Transverse colon (tissue), 4 donors: ENCODE measurements at places on chromosomes 6 and 20. TPM values are rescaled to one million over a fixed set of nuclear protein-coding genes. Genes with fewer than 3 reads are reported as not detected.
A peak's percentile ranks its signal among the peaks of the same experiment; 100 is the strongest.

Gene OR2B6
- not detected for total RNA-seq

Gene PLCG1
- total RNA-seq: 82.7 TPM

DNA sequence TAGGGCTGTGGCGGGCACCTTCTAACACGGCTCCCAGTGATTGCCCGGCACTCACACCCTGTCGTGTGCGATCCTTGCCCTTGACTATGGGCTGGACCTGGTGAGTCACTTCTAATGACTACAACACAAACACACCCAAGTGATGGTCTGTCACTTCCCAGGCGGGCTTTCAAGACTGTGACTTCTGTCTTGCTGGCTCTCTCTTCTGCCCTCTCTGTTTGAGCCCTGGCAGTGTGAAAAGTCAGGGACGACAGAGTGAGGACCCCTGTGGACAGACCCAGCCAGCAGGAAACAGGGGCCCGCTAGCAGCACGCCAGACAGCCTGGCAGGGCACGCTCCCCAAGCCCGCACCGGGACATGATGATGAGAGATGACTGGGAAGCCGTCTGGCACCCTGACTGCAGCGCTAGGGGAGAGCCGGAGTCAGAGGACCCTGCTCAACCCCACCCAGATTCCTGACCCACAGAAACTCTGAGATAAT, 43.0 kb downstream of the KIF16B start:
- peak overlapping the region; percentile 74 for H3K27ac ChIP-seq
- no peaks in the 10 kb centered on the region for H3K27me3 ChIP-seq
- DNase-seq: peak; percentile 87
- peak overlapping the region; percentile 22 for H3K4me3 ChIP-seq
- H3K4me1 ChIP-seq: peaks cover 4% of the 10 kb centered on the region
- H3K36me3 ChIP-seq: no peaks in the 10 kb centered on the region

DNA sequence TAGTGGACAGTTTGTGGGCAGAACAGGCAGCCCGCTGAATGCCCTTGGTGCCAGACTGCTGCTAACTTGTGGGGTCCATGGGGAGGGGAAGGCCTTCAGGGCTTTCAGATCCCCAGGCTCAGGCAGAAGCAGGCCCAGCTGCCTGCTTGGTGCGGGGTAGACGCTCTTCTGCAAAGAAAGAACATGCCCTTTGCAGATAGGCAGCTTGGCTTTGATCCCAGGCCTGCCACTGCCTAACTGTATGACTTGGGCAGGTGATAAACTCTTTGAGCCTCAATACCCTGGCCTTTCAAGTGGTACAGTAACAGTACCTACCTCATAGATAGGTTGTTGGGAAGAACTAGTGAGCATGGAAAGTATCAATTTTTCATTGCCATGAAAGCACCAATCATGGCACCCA, 28.4 kb downstream of the CHMP4B start:
- DNase-seq: peak; percentile 58
- peaks cover 83% of the 10 kb centered on the region for H3K4me1 ChIP-seq
- H3K27me3 ChIP-seq: no peaks in the 10 kb centered on the region
- peak overlapping the region; percentile 60 for H3K27ac ChIP-seq
- no peak overlapping the region for H3K4me3 ChIP-seq

DNA sequence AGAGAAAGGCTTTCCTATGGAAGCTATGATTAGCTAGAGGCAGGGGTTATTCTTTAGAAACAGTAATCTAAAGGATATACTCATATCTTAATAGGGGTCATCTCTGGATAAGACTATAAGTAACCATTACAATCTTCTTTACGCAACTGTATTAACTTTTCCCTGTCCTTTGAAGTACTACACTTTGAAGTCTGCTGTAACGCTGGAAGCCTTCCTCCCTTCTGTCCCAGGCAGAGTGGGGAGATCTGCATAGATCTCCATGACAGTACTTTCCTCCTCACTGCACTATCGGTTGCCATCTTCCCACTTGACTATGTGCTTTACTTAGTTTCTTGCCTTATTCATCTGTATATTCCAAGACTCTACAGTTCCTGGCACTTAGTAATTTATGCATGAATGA, 20.1 kb downstream of the SLC35B3 start:
- no peaks in the 10 kb centered on the region for H3K27me3 ChIP-seq
- DNase-seq: no peak
- no peak overlapping the region for H3K27ac ChIP-seq
- H3K4me1 ChIP-seq: no peaks in the 10 kb centered on the region

Gene FHL5
- 2.9 TPM for total RNA-seq

DNA sequence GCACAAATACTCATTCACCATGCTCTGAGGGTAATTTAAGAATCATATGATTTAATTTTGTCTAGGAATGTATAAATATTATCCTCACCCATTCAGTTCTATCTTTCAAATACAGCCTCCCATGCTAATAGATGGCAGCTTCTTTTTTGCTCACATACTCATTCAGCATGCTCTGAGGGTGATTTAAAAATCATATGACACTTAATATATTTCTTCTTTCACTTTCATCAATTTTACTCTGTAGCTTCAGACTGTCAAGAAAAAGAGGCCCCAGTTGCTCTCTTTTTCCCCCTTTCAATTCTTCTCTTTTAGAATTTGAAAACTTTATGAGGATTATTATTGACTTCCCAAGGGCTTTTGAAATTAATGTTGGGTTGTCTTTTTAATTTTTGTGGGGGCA, 161.7 kb upstream of the LAMP5 start:
- H3K4me1 ChIP-seq: peaks cover 12% of the 10 kb centered on the region
- H3K27ac ChIP-seq: no peak overlapping the region
- H3K4me3 ChIP-seq: no peak overlapping the region
- no peak for DNase-seq
- no peaks in the 10 kb centered on the region for H3K36me3 ChIP-seq

DNA sequence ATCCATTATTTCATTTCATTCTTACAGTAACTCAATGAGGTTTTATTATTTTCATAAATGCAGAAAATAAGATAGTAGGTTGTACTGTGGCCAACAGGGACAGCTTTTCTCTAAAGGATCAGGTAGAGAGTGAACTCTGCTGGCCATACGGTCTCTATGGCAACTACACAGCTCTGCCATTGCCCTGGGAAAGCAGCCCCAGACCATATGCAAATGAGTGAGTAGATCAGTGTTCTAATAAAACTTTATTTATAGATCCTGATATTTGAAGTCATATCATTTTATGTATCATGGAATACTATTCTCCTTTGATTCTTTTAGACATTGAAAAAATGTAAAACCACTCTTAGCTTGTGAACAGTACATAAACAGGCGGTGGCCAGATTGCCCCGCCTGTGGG, 192.5 kb upstream of the RREB1 start:
- peak overlapping the region; percentile 42 for H3K4me3 ChIP-seq
- H3K27me3 ChIP-seq: no peaks in the 10 kb centered on the region
- peak overlapping the region; percentile 79 for H3K27ac ChIP-seq
- no peak for DNase-seq
- H3K4me1 ChIP-seq: peaks cover 12% of the 10 kb centered on the region

- no peaks in the 10 kb centered on the region for H3K36me3 ChIP-seq
- H3K27me3 ChIP-seq: no peaks in the 10 kb centered on the region
- peaks cover 28% of the 10 kb centered on the region for H3K4me1 ChIP-seq
- no peak overlapping the region for H3K4me3 ChIP-seq
Measured at GRCh38 chr6:36120539-36120938, 9.8 kb upstream of the MAPK13 start.

- no peaks in the 10 kb centered on the region for H3K27me3 ChIP-seq
- no peaks in the 10 kb centered on the region for H3K36me3 ChIP-seq
- no peak for DNase-seq
- peak overlapping the region; percentile 89 for H3K27ac ChIP-seq
Measured at GRCh38 chr6:135265278-135265677, 84.2 kb downstream of the MYB start.

DNA sequence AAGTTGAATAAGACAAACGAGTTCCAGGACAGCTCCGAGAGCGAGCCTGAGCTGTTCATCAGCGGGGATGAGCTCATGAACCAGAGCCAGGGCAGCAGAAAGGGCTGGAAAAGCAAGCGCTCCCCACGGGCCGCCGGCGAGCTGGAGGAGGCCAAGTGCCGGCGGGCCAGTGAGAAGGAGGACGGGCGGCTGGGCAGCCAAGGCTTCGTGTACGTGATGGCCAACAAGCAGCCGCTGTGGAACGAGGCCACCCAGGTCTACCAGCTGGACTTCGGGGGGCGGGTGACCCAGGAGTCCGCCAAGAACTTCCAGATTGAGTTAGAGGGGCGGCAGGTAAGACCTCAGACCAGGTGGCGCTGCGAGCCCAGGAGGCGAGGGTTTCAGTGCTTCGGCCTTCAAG, 56.0 kb upstream of the TMEM181 start:
- H3K27me3 ChIP-seq: no peaks in the 10 kb centered on the region
- H3K4me3 ChIP-seq: no peak overlapping the region
- no peaks in the 10 kb centered on the region for H3K4me1 ChIP-seq
- no peak overlapping the region for H3K27ac ChIP-seq

DNA sequence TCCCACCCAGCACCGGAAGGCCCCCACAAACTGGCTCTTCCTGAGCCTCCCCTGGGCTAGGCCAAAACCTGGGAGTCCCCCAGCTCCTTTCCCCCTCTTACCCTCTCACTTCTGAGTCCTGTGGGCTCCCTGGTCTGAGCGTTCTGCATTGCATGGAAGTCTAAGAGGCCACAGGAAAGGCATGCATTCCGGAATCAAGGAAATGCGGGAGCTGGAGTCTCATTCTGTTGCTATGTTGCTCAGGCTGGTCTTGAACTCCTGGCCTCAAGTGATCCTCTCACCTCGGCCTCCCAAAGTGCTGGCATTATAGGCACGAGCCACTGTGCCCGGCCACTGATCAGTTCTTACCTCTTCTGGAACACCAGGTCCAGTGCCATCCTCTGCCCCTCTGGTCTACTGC, 45.9 kb downstream of the UBE2V1 start:
- no peak overlapping the region for H3K27ac ChIP-seq
- no peak for DNase-seq
- no peak overlapping the region for H3K4me3 ChIP-seq

Gene PHIP
- 12.1 TPM for total RNA-seq

Gene LTB
- total RNA-seq: 7.6 TPM

GRCh38 chr6:151749341-151749740, 58.1 kb upstream of the ESR1 start:
- H3K27me3 ChIP-seq: no peaks in the 10 kb centered on the region
- DNase-seq: no peak
- H3K4me1 ChIP-seq: no peaks in the 10 kb centered on the region
- no peak overlapping the region for H3K27ac ChIP-seq

Gene FOXP4
- 19.3 TPM for total RNA-seq

Gene RFX6
- total RNA-seq: 3.8 TPM

DNA sequence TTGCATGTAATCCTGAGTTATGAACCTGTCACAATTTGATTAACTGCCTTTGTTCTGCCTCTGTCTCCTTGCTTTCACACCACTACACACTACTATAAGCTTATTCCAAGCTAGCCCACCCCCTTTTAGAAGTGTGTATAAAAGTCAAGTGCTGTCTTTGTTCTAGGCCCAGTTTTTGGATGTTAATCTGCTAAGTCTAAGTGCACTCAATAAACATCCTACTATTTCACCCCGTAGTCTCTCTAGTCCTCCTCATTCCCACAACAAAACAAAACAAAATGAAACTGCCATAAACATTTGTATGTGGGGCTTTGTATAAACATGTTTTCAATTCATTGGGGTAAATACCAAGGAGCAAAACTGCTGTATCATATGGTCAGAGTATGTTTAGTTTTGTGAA, 16.1 kb upstream of the SPACA1 start:
- H3K36me3 ChIP-seq: no peaks in the 10 kb centered on the region
- no peak overlapping the region for H3K4me3 ChIP-seq
- H3K4me1 ChIP-seq: no peaks in the 10 kb centered on the region
- no peak for DNase-seq
- no peak overlapping the region for H3K27ac ChIP-seq

DNA sequence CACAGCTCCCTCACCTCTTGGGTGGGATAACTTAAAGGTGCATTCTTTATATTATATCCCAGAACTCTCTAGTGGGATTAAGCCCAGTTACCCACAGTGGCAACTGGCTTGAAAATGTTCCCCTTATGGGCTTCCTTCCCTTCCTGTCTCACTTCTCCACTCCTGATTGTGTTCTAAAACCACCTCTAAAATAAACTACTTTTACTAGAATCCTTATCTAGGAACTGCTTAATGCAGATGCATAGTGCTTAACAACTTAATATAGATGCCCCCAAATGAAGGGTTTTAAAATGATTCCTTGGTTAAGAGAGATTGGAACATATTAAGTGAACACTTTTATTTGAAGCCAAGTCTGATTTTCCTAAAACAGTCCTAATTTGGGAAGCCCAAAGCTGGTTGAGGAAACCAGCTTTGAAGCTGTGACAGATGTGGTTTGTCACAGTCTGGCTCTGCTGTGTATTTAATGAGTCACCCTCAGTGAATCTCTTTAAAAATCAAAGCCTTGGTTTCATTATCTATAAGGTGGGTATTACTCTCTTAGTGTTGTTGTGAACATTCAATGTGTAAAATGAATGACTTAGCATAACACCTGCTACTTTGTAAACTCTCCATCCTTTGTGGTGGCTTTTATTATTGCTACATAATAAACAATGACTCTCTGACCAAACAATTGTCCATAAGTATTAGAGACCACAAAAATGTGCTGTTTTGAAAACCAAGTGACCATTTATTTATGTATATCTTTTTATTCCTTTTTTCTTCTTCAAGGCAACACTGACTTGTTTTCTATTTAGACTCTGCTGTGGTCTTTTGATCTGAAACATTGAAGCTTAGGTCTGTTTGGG, 24.4 kb downstream of the PLCB1 start:
- no peaks in the 10 kb centered on the region for H3K36me3 ChIP-seq
- peaks cover 24% of the 10 kb centered on the region for H3K4me1 ChIP-seq
- H3K27ac ChIP-seq: peak overlapping the region; percentile 30
- DNase-seq: no peak
- no peaks in the 10 kb centered on the region for H3K27me3 ChIP-seq

Gene BHLHE23
- total RNA-seq: not detected

DNA sequence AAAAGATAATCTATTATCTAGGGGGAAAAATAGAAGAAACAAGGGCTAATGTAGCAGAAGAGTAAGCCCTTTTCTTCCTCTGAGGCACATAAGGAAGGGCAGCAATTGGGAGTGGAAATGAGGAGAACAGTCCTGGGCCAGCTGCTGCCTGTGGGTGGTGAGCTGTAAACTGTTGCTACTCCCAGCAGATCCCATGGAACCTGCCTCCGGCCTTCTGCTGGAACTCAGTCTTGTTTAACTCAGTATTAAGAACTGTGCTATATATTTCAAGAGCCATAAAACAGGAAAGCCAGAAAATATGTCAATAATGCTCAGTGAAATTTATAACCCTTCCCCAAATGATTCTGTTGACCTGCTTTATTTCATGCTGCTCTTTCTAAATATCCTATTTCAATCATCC, 464.2 kb downstream of the COL12A1 start:
- peak overlapping the region; percentile 27 for H3K27ac ChIP-seq
- H3K27me3 ChIP-seq: no peaks in the 10 kb centered on the region
- no peak overlapping the region for H3K4me3 ChIP-seq
- no peak for DNase-seq
- H3K4me1 ChIP-seq: no peaks in the 10 kb centered on the region

- H3K27ac ChIP-seq: no peak overlapping the region
- no peak for DNase-seq
- no peaks in the 10 kb centered on the region for H3K36me3 ChIP-seq
- no peak overlapping the region for H3K4me3 ChIP-seq
- peaks cover 1% of the 10 kb centered on the region for H3K4me1 ChIP-seq
Measured at GRCh38 chr20:4828830-4829513, 107.3 kb downstream of the PRND start.

- H3K27ac ChIP-seq: no peak overlapping the region
- H3K27me3 ChIP-seq: no peaks in the 10 kb centered on the region
- no peak for DNase-seq
- peaks cover 32% of the 10 kb centered on the region for H3K4me1 ChIP-seq
- H3K36me3 ChIP-seq: no peaks in the 10 kb centered on the region
Measured at GRCh38 chr6:34239500-34239825, 2.8 kb downstream of the HMGA1 start.

- H3K4me1 ChIP-seq: no peaks in the 10 kb centered on the region
- no peak overlapping the region for H3K4me3 ChIP-seq
- H3K27me3 ChIP-seq: no peaks in the 10 kb centered on the region
- no peak overlapping the region for H3K27ac ChIP-seq
Measured at GRCh38 chr6:85169189-85169588, 280.7 kb upstream of the NT5E start.

Gene GZF1
- 4.9 TPM for total RNA-seq

Gene PDE10A
- 1.4 TPM for total RNA-seq

Gene ACSS1
- 44.9 TPM for total RNA-seq
